ENCODE measurements at places on chromosomes 6 and 20. TPM values are rescaled to one million over a fixed set of nuclear protein-coding genes. Genes with fewer than 3 reads are reported as not detected.

DNA sequence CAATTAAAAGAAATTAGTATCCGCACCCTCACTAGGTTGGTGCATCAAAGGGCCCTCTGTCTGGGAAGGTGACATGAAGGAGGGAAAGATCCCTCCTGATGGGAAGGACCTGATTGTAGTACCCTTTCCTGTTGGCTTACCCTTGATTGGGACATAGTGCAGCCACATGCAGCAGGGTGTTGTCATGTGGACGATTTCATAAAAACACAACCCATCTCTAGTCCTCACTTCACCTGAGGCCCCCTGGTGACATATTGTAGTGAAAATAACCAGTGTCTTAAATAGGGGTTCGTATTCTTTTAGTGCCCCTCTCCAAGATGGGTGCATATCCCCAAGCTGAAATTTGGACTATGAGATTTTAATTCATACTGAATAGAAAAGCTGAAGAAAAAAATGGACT is 97.3 kb downstream of the SLX4IP start:
- DNase-seq: no peak

- no peak for DNase-seq
Observed at GRCh38 chr6:61592238-61592637, 693.8 kb downstream of the KHDRBS2 start.

DNA sequence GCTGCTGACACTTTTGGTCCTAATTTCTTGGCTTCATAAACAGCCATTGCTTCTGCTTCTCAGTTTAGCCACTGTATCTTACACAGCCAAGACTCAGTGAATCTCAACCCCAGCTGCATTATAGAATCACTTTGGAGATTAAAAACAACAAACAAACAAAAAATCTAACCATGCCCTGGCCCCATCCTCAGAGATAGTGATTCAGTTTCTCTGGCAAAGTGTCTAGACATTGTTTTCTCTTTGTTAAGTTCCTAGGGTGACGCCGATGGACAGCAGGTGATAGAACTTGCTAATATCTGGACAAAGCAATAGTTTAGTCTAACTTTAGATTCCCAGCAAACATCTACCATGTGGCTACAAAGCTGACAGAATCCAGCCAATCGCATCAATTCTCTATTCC is 2.9 kb downstream of the ADGRF5 start:
- DNase-seq: no peak

TMEM74B gene
- 2.5 TPM for polyA plus RNA-seq
